ENCODE measurements at places on chromosomes 13 and 19.

GRCh38 chr13:26412263-26412662 lies 145.2 kb upstream of the WASF3 start:
- no peak for DNase-seq

GRCh38 chr13:113962386-113962785 lies 11.5 kb downstream of the C13orf46 start:
- DNase-seq = no peak

- peak; percentile 67 for DNase-seq
Measured at GRCh38 chr19:46984077-46985010, 35.3 kb upstream of the NPAS1 start.

DNA sequence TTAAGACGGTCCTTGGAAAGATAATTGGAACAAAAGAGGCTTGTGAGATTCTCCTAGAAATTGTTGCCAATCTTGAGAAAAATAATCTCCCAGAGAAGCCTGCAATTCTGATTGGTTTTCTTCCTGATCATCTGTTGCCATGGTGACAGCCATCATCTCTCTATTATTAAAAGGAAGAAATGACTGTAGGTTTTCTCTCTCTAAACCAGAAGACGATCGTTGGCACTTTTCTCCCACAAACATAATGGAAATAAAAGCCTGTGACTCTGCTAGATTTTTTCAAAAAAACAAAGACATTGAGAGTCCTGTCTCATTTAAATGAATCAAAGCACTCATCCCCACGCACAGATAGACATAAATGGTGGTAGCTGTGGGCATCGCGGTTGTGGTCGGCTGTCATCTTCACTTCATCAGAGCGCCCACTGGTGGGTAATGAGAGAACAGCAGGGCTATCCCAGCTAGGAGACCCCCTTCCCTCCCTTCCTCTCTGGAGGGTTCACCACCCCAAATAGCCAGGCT lies 21.7 kb upstream of the CALM3 start:
- no peak for DNase-seq

DNA sequence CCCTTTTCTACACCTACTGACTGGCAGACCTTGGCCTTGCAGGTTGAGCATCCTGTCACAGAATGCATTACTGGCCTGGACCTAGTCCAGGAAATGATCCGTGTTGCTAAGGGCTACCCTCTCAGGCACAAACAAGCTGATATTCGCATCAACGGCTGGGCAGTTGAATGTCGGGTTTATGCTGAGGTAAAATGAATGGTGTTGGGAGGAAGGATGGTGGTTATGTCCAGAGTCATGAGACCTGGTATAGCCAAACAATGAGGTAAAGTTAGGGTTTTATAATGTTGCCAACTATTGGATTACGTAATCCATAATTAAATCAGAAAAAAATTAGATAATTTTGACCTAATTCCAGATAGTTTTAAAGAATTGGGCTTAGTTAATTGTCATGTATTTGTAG lies 212.5 kb downstream of the PCCA start:
- DNase-seq = no peak

DNA sequence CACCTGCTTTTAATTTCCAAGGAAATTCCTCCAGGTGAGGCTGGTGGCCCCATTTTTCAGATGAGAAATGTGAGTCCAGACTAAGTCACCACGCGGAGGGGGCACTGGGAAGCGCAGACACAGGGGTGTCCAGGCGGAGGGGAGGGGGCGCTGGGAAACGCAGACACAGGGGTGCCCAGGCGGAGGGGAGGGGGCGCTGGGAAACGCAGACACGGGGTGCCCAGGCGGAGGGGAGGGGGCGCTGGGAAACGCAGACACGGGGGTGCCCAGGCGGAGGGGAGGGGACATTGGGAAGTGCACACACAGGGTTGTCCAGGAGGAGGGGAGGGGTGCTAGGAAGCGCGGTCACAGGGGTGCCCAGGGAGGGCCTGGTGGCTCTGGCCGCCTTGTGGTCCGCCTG lies 3.5 kb downstream of the GRK1 start:
- DNase-seq = no peak

DNA sequence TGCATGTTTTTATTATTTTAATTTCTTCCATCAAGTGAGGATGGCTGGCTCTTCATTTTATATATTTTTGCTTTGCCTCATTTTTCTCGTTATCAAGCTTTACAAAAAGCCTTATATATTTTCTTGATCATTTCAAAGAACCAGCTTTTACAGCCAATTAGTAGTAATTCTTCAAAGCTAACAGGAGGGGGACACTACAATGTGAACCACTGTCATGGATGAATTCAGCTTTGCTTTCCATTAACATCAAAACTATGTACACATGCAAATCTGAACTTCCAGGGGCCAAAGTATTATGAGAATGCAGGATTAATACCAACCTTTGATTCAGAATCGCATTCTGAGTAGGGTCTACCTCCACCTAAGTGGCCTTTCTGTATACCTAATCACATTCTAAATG lies 11.1 kb downstream of the UQCRFS1 start:
- no peak for DNase-seq

- DNase-seq = no peak
Measured at GRCh38 chr13:90806016-90806615, 541.4 kb upstream of the MIR17HG start.

DNA sequence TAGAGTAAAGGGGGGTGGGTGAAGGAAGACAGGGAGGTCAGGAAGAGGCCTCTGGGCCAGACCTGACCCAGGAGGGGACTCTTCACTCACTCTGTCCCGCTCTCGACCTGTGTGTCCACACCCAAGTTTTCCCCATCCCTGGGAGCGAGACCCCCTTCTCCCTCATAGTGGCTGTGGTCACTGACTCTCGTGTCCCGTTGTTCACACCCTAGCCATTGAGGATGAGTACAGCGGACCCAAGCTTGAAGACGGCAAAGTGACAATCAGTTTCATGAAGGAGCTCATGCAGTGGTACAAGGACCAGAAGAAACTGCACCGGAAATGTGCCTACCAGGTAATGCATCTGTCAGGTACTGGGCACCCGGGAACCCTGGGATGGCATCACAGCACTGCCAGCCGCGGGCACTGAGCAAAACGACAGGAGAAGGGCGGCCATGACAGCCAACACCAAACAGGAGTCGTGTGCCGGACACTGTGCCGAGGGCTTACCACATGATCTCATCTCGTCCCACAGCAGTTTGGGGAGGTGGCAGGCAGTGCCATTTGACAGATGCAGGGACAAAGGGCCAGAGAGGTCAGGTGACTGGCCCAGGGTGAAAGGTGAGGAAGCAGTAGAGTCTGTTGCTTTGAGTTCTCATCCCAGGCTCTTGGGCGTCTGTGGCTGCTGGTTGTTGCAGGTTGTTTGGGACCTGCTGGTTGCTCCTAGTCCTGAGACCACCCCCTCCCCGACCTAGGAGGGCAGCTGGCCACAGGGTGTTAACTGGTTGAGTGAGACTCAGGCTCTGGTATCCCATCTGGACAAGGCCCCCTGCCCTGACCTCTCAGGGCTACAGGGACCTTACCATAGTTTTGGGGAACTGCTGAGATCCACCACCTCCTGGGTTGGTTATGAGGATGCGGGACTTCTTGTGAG lies 29.6 kb downstream of the PPP5C start:
- DNase-seq = no peak

GRCh38 chr13:71864986-71865873 lies 1.8 kb downstream of the DACH1 start:
- DNase-seq = peak; percentile 4

DNA sequence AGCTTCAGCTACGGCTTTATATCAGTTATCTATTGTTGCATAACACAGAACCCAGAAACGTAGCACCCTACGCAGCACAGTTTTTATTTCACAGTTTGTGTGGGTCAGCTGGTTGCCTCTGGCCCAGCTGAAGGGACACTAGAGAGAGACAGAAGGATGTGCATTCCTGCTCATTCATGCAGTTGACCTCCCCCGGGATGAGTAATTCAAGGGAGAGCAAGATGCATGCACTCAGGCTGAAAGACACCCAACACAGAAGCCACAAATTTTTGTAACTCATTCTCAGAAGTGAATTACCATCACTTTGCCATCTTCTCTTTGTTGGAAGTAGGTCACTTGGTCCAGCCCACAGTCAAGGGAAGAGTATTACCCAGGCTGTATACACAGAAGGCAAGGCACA lies 89.5 kb downstream of the EFNB2 start:
- peak; percentile 78 for DNase-seq

DNA sequence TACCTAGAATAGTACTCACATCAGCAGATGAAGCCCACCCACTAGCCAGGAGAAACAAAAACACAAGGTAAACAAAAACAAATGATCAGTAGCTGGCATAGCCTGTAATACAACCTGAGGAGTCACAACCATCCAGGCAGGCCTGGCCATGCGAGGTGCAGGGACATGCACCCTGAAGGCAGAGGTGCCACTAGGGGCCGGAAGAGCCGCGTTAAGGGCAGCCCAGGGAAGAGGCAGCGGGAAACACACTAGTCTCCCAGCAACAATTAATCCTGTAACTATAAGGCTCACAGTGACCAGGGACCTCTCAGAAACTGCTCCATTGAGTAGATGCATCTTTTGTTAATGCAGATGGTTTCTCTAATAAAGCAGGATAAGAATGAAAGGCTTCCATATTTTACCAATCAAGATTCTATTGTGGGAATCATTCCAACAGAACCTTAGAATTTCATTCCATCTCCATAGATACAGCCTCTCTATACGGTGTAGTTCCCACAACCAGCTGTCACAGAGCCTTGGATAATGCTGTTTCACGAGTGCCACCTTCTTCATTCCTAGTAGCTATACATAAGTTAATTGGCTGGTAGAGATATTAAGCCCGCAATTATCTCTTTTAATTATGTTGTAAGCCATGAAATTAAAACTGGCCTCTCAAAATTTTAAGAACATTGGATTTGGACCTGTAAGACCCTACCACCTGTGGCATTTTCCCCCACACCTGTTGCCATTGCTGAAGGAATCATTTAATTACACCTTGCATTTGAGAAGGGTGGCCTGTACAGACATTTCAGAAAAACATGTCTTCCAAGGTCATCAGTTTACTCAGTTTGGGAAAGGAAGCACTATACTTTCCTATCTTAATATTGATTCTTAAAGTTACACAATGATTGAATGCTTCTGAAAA lies 28.7 kb downstream of the ANKRD10 start:
- DNase-seq = no peak

GRCh38 chr13:58883405-58883804 lies 1251.9 kb downstream of the PCDH17 start:
- DNase-seq = no peak

DNA sequence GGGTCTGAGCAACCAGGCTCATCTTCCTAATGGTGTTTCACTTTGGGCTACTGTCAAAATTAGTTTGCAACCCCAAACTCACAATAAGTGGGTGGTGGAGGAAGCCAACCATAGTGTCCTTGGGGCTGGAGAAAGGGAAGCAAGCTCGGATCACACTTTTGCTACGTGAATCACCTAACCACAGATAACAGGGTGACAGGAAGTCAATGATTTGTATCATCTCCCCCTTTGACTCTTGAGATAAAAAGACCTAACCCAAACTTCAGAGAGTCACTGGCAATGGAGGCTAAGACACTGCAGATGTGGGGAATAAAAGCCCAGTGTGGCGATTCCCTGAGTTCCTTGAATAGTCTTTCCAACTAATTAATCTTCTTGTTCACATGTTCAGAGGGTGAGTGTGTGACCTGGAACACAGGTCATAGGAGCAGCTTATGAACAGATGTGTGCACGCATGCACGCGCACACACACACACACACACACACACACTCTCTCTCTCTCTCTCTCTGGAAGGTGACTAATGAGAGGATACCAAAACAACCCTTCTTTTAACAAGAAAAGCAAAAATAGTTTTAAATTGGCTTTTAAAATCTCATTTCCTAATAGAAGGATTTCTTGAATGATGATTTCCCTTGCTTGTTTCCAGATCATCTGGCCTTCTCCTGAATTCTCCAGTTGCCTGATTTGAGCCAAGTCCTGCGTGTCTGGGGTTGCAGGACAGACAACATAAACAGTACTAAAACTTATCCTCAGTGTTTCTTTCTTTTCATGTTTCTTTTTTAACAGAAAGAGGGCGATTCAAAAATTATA lies 21.2 kb upstream of the DOCK9 start:
- DNase-seq = peak; percentile 45

DNA sequence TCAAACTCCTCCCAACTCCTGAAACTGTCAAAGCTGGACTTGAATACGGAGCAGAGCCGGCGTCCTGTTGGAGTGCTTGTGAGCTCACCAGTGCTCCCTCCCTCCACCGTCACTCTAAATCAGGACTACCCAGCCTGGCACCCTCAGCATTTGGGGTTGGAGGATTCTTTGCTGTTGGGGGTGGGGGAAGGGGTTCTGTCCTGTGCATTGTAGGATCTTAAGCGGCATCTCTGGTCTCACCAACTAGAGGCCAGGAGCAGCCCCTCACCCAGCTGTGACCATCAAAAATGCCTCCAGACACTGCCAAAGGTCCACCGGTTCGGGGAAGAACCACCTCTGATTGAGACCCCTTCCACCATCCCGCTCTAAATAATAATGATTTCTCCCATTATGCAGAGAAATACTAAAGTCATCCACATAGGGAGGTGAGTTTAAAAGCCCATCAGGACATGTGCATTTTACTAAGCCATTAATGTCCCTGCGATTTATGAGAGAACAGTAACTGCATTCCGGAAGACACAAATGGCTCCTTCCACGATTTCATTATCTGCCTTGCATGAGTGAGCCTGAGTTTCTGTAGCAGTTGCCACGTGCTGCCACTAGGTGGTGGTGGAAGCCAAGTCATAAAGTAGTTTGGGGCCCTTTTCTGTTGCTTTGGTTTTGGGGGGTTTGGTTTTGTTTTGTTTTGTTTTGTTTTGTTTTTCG lies 16.1 kb upstream of the USP29 start:
- DNase-seq = peak; percentile 83

DNA sequence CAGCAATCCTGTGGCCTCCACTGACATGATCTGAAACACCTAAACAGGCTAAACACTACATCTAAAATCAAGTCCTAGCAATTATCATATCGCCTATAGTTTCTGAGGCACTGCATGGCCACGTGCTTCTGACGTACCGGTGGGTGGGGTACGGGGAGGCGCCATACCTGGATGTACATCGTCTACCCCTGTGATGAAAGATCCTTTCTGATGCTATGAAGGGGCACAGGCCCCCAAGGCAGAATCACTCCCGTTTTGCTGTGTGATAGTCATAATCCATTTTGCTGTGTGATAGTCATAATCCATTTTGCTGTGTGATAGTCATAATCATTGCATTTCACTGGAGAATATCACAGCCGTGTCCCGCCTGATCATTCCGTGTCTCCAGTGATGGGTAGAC lies 118.7 kb upstream of the SOX1 start:
- DNase-seq = no peak

GRCh38 chr19:17824339-17824738 lies 3.0 kb upstream of the INSL3 start:
- DNase-seq = no peak

DNA sequence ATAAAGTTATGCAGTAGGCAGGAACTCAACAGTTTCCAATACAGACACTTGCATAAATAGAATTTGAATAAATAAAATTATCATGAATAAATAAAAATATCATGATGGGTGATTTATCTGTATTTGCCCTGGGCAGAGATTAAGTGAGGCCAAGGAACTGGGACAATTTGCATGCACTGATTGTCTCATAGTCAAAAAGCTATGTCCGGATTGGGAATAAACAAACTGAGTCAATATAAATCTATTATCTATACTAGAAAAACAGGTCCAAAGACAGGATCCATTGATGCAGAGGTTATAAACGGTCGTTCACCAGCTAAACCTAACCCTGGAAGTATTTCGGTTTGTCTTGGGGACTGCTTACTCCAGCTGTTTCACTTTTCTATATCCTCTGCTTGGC lies 26.2 kb upstream of the FBXL3 start:
- DNase-seq = no peak

GRCh38 chr13:86839221-86839620 lies 832.0 kb upstream of the SLITRK5 start:
- no peak for DNase-seq
